ENCODE measurements at places on chromosomes 16 and 17.

GRCh38 chr16:53769787-53770186 lies 65.8 kb downstream of the FTO start:
- no peak for DNase-seq

GRCh38 chr17:16974569-16975276 lies 2.8 kb upstream of the TNFRSF13B start:
- no peak for DNase-seq

- DNase-seq = peak; percentile 30
These were observed 9.8 kb downstream of the TMEM208 start for GRCh38 chr16:67236563-67237395.

DNA sequence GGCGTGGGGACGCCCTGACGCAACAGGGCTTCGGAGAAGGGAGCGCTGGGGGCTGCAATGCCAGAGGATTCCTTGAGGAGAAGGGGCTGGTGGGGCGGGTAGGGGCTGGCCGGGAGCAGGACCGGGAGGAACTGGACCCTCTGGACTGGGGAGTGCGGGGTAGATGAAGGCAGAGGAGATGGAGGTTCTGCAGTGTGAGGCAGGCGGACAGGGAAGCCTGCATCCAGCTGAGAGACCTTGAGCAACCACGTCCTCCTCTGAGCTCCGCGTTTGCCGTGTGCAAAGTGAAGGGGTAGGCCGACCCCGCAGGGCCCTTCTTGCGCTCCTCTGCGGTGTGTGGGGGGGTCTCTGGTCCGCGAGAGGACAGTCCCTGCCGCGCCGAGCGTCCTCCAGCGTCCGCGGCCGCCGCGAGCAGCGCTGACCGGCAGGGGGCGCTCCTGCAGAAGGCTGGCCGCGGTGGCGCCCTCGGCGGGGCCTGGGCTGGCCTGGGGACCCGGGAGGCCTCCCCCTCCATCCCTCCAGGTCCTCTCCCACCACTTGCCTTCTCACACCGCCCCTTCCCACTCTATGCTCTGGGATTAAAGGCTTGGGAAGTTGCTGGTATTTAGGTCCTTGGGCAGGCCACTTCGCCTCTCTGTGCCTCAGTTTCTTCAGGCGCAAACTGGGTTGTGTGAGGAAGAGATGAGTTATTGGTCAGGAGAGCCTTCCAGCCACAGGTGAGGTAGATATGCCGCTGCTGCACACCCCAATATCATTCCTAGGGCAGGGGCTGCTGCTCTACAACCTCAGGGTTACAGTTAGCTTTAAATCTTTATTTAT lies 9.6 kb upstream of the WNT9B start:
- DNase-seq = no peak

DNA sequence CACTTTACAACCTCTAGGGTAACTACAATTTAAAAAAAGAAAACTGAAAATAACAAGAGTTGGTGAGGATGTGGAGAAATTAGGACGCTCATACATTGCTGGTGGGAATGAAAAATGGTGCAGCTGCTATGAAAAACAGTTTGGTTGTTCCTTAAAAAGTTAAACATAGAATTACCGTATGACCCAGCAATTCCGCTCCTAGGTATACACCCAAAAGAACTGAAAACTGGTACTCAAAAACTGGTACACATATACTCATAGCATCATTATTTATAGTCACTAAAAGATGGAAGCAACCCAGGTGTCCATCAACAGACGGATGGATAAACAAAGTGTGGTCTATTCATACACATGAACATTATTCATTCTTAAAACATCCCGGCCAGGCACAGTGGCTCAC lies 42.9 kb upstream of the DNAH17 start:
- no peak for DNase-seq

GRCh38 chr17:38727736-38728135 lies 2.4 kb upstream of the CISD3 start:
- DNase-seq = no peak

- no peak for DNase-seq
These were observed 123.2 kb downstream of the CDRT15L2 start for GRCh38 chr17:20702692-20703091.

DNA sequence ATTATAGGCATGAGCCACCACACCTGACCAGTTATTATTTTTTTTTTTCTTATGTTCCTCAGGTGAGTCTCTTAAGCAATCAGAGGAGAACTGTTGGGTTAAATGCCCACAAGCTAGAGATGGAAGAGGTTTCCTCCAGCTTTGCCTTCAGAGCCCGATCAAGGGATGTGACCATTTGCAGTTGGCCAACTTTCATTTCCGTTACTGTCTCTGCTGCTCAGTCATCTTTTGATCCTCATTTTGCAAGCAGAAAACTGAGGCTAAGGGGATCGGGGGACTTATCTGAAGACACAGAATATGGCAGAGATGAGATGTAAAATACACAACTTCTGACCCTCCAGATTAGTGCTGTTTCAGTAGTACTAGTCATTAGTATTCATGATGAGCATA lies 188.8 kb downstream of the RAB11FIP4 start:
- no peak for DNase-seq

GRCh38 chr16:87412371-87412995 lies 20.3 kb downstream of the MAP1LC3B start:
- DNase-seq = no peak

DNA sequence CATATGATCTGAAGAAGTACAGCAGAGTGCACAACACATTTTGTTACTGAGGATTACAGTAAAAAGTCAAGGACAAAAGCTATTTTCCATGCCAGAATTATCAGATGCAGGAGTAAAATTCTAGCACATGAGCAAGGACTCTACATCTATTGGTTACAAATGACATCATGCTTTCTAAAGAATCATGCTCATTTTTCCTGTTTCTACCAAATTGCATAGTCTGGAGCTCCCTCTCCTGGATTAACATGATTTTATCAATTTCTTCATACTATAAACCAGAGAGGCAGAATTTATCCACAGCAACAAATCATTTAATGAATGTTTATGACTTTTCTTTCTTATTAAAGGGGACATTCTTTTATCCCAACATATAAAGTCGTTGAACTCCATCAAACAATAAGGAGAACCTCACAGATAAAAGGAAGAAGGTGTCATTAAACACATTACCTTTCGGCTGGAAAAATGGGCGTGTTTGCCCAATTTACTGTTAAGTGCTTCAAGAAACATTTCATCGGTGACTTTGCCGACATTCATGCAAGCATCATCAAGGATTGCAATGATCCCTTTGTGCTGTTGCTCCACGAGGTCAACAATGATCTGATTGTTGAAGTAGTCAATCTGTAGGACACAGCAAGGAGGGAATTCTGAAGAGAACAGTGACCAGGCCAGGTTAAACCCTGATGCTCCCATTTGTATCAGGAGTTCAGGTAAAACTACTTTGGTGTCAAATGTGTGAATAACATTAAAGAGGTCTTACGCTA lies 121.7 kb downstream of the MYO1D start:
- DNase-seq = no peak

- no peak for DNase-seq
These were observed 65.9 kb upstream of the CDH13 start for GRCh38 chr16:82560805-82561325.

GRCh38 chr16:89616623-89617022 lies 3.2 kb downstream of the DPEP1 start:
- no peak for DNase-seq

GRCh38 chr16:53091466-53092211 lies 36.8 kb downstream of the CHD9 start:
- DNase-seq = no peak

DNA sequence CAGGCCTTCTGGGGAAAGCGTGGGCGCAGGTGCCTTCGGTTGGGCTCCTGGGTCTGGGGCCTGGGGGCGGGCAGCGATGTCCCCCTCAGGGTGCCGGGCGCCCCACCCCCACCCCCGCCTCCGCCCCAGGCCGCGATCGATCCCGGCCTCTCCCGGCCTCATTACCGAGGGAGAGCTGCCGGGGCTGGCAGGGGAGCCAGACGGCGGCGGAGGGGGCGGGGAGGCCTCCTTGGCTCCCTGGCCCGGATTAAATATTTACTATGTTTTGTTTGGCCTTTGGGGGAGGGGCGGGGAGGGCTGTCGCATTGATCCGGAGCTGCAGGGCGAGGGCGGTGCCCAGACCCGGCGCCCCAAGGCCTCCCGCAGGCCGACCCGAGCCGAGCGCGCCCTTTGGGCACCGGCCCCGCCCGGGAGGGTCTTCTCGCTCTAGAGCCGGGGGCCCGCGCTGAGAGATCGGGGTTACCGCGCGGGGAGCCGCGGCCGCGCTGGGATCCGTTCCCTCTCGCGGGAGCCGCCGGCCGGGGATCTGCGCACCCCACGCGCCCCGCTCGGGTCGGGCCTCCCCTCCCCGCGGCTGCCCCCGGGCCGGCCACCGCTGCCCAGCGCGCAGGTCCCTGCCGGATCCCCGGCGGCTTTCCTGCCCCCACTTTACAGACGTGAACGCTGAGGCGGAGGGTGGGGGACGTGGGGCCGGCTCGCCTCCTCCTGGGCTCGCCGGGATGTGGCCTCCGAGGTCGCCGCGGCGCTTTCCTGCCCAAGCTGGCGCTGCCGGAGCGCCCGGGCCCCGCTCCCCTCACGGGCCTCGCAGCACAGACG lies 27.0 kb downstream of the RTN4RL1 start:
- no peak for DNase-seq

GRCh38 chr16:29698484-29699323 lies 19.7 kb downstream of the QPRT start:
- no peak for DNase-seq

DNA sequence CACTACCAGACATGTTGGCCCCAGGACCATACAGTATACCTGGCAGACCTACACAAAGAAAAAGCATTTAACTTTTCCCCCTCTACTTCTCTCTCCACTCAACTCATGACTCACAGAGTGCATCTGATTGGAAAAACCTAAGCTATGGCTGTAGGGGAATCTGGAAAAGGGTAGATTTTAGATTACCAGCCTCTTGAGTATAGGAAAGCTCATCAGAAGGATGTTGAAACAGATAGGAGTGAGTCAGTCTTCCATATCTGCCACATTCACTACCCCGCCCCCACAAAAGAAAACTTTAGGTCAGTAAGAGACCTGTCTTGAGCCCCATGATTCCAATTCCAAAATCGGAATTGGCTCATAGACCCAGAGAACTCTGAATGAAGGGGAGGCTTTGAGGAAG lies 12.3 kb downstream of the KRT9 start:
- DNase-seq = no peak

All from stimulated activated CD8-positive, alpha-beta memory T cell treated with anti-CD3 and anti-CD28 coated beads, Interleukin-4, amount 100 ng/mL, for 1 hour (primary cell).